Omental fat pad (tissue), 4 donors: ENCODE measurements at places on chromosomes 13 and 19. TPM values are rescaled to one million over a fixed set of nuclear protein-coding genes. Genes with fewer than 3 reads are reported as not detected.

ZNF738 gene
- total RNA-seq: 7.3 TPM

KDM4B gene
- total RNA-seq: 24.9 TPM

ADM5 gene
- 1.2 TPM for total RNA-seq

TFDP1 gene
- 59.6 TPM for total RNA-seq

ZNF524 gene
- total RNA-seq: 27.5 TPM

ZNF471 gene
- total RNA-seq: 6.0 TPM
